ENCODE measurements at places on chromosomes 11 and 22.
A peak's percentile ranks its signal among the peaks of the same experiment; 100 is the strongest.

DNA sequence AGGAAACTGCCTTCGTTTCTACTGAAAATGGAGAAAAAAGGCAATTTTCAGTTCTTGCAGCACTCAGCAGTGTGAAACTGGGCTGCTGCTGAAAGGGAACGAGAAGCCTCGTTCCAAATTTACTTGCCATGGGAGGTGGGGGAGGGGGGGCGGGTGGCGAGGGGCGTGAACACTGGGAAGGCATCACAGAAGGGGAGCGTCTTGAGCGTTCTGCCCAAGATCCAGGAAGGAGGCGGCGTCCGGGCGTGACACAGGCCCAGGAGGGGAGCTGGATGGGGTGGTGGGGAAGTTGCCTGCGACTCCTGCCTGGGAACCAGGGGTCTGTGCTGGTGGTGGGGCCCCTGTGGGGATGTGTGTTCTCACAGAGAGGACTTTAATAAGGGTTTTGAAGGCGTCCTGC lies 213.5 kb downstream of the CTTN start:
- DNase-seq, result no peak

DNA sequence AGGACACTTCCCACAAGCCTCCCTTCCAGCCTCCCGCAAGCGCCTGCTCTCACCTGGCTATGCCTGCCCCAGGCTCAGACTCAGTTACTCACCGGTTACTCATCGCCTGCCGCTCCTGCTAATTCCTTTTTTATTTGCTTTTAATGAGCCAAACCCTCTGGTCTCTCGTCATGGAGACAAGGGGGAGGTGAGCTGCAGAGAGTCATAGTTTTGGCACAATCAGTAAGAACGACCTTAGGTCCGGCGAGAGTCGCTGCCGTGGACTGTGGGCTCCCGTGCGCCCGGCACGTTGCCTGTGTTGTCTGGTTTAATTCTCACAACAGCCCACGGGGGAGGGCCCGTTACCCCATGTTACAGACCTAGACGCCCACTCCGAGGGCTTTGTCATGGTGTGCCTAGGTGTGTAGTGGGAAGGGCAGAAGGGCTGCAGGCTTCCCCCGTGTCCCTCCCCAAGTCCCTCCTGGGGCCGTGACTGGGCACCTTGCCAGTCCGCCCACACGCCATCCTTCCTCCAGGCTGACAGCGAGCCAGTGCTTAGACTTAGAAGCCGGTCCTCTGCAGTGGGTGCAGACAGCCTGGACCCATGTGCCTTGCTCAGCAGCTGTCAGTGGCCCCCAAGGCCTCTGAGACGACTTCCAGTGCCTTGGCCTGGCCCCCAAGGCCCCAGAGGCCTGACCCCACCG lies 42.2 kb downstream of the WNT7B start:
- no peak for DNase-seq

GRCh38 chr22:37044634-37045625 lies 6.6 kb upstream of the KCTD17 start:
- DNase-seq, result no peak

DNA sequence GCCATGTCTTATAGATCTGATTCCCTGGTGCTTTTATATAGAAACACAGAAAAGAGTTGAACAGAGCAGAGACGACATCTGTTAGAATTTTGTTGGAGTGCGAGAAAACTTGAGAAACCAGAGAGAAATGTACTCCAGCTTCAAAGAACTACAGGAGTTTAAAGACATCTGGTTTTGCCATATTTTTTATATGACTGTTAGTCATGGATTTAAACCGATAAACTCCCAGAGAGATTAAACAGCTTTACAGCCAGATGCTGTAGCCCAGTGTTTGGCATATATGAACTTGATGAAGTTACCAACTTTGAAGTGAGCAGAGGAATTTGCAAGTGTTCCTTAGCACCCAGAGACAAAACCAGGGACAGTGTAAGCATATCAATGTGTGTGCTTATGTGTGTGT lies 1083.1 kb downstream of the LRRC4C start:
- peak; percentile 34 for DNase-seq
